ENCODE measurements at places on chromosomes 5 and 9.
A peak's percentile ranks its signal among the peaks of the same experiment; 100 is the strongest.

DNA sequence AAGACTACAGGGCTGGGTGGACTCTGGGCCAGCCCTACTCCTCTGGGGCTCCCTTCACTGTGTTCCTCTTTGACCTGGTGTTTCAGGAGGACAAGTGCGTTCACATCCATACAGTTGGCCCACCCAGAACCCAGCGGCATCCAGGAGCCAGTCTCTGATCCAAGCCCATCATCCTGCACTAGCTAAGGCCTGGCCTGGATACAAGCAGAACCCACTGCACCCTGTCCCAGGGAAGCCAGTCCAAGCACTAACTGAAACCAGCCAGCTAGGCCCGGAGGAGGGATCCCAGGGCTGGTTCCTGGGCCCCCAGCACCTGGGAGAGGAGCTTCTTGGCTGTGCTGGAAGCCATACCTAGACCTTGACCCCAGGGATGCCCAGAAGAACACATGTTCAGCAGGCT lies 4.1 kb upstream of the GBGT1 start:
- DNase-seq = no peak

GRCh38 chr9:123942542-123942941 lies 12.6 kb upstream of the DENND1A start:
- no peak for DNase-seq

DNA sequence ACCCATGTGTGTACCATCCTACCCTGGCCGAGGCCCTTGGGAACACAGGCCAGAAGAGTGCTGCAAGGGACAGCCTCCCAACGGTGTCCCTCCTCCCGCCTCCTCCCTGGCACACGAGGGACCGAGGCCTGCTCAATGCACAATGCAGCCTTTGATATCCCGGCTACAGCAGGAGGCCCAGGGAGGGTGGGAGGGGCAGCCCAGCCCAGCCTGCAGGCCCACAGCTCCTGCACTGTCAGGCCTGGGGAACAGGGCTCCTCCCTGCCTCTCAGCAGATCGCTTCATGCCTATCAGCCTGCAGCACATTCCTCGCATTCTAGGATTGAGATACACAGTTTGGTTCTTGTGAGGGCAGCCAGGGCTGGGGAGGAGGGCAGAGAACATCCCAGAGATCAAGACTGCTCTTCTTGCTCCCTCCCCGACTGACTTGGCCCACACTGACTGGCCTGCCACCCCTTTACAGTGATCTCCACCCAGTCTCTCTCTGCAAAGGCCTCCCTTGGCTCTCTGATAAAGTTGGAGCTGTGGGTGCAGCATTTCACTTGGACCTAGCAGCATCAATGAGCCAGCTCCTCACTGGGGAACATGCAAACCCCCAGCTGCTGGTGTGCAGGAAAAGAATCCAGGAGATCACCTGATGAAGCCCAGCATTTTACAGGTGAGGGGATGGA lies at the start of gene SH3TC2:
Gene SH3TC2 (minus strand): TSS at position 46 of the 671 bp plus-strand sequence. CDS start 40 bp downstream, at position 6.
- DNase-seq = peak; percentile 27

- DNase-seq = no peak
These were observed 142.2 kb downstream of the FGF10 start for GRCh38 chr5:44246986-44247385.

- no peak for DNase-seq
These were observed 1.5 kb downstream of the OMD start for GRCh38 chr9:92422611-92423338.

GRCh38 chr9:101674165-101674564 lies 64.3 kb downstream of the GRIN3A start:
- no peak for DNase-seq

GRCh38 chr5:1142886-1143669 lies 31.2 kb upstream of the SLC12A7 start:
- no peak for DNase-seq

GRCh38 chr5:9726931-9727330 lies 96.8 kb upstream of the TAS2R1 start:
- DNase-seq = no peak

- DNase-seq = no peak
These were observed 10.5 kb downstream of the CXCL14 start for GRCh38 chr5:135568246-135568645.

DNA sequence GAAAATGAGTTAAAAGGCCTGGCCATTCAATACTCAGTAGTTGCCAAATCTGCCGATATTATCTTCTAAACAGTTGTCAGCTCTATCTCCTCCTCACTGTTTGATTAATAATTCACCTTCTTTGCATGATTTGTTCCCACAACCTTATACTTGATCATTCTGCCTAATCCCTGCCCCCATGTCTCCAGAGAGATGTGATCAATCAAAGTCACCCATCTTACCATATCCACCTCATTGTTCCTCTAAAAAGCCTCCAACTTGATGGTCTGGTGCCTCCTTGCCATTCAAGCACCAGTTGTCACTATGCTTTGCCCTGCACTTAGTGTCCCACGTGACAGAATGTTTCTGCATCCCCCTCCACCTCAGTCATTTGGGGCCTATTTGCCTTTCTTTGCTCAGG lies 41.3 kb downstream of the KIAA1958 start:
- DNase-seq = no peak

GRCh38 chr5:78527054-78527859 lies 121.3 kb downstream of the LHFPL2 start:
- no peak for DNase-seq

DNA sequence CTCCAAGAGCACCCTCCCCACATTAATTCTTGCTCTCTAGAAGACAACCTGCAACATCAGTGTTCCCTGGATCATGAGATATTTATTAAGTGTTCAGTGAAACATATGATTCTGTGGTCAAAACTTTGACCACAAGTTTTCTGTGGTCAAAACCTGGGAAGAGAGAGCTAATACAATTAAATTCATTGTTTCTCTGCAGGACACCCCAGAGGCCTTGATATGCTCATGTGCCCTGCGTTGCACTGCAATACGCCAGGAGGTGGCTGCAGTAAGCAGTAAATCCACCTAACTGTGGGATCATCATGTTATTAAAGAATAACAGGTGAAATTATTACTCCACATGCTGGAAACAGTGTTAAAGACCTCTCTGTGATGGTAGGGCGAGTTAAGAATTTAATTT lies 109.3 kb upstream of the SPDL1 start:
- no peak for DNase-seq

GRCh38 chr5:129951039-129951438 lies 46.8 kb downstream of the CHSY3 start:
- no peak for DNase-seq

DNA sequence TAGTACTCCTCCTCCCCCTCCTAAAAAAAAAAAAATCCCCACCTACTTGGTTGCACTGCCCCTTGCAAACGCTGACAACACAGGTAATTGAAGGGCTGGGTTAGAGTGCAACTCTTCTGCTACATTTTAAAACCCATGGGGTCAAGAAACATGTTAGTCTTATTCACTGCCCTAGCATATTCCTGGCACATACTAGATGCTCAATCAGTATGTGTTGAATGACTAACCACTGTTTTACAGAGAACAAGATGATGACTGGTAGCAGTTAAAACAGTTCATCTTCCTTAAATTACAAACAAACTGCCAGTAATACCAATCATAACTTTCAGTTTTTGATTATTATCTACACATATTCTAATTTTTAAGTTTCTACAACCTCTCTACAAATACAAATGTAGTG lies 124.4 kb downstream of the NFIB start:
- DNase-seq = no peak

DNA sequence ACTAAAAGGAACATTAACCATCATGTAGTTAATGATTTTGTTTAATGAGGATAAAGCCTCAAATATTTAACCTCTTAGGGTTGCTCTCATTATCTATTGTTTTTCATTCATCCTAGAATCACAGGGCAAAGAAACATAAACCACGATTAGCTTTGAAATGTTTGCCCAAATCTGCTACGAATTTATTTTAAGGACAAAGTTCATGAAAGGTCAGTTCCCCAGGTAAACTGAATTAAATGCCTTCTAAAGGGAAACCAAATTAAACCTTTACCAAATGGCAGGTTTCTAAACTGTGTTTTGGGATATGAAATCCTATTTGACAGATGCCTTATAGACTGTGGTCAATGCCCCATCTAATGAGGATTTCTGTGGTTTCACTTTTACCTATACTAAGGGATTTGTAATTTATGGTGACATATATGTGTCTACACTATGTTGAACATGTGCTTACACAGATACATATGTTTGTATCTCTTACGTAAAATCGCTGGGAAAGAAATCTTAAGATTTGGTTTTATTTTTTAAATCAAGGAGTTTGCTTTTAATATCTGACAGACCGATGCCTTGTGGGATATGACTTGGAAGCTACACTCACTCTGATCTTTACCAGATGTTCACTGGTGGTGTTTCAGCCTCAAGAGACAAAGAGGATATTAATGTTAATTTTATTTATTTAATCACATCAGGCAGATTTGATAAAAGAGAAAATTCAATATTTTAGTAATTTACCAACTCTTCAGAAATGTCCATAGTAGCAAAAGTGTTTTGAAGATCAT lies 188.4 kb downstream of the GLIS3 start:
- no peak for DNase-seq

GRCh38 chr9:114014044-114014443 lies 64.1 kb downstream of the AMBP start:
- no peak for DNase-seq

- DNase-seq = no peak
These were observed 161.4 kb upstream of the DMRT1 start for GRCh38 chr9:680106-680505.

DNA sequence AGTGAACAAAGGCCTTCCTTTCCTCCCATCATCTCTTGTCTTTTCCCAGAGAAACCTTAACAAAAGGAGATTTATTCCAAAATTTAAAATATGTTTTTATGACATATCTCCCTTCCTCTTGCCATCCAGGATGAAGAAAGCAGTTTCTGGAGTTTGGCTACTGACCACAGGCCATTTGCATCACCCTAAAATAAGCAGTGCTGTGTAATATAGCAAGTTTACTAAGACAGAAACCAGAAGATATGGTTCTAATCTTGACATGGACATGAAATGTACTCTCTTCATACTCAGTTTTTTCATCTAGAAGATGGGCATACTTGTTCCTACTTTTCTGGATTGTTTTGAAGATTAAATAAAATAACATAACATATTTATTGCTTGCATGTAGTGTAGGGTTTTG lies 50.2 kb upstream of the ZFAND5 start:
- no peak for DNase-seq

- DNase-seq = peak; percentile 81
These were observed 25.0 kb upstream of the SPTLC1 start for GRCh38 chr9:92140074-92140753.

DNA sequence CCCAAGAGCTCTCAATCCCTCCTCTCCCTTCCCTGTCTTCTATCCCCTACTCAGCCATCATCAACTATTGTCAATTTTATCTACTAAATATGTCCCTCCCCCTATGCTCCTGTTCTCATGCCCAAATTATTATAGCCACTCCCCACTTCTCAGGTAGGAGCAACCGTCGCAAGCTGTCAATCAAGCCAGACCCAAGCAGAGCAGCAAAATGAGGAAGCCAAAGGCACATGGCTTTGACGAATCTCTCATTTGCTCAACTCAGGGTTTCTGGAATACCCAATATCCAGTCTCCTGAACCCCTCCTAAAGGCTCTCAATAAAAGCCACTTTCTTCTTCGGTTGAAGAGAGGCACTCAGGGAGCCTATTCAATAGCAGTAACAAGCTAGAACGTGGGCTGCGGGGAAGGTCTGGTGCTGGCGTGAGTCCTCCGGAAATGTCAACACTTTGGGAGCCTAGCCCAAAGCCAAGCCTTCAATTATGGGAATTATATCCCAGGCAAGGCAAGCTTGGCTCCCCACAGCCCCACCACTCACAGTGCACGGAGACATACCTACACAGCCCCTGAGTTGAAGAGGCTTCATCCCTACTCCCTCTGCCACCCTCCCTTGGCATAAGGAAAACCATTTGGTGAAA lies 47.7 kb downstream of the SIL1 start:
- DNase-seq = no peak

- DNase-seq = no peak
These were observed 114.4 kb downstream of the ROR2 start for GRCh38 chr9:91835632-91836031.

- DNase-seq = no peak
These were observed 136.0 kb downstream of the MVB12B start for GRCh38 chr9:126462617-126463016.

DNA sequence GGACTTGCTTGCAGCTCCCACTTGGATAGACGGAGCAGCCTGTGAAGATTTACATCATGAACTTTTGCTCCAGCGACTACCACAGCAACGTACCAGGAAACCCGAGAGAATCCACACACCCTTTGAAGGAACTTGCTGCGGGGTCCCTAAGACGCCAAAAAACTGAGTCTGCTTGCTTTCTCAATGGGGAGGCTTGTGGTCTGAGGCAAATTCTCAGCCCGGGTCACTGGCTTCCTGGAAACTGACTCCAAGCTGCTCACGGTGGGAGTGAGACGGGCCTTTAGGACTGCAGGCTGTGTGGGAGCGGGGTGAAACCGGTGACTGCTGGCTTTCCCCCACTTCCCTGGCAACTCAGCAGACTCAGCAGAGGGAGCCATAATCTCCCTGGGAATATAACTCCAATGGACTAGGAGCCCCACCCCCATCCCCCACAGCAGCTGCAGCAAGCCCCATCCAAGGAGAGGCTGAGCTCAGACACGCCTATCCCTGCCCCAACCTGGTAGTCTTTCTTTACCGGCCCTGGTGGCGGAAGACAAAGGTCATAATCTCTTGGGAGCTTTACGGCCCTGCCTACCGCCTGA lies 466.0 kb downstream of the CAAP1 start:
- DNase-seq = no peak

- no peak for DNase-seq
These were observed 81.6 kb upstream of the IFNK start for GRCh38 chr9:27442464-27442863.

GRCh38 chr9:127803507-127804352 lies 1.0 kb downstream of the FPGS start:
- DNase-seq = no peak

DNA sequence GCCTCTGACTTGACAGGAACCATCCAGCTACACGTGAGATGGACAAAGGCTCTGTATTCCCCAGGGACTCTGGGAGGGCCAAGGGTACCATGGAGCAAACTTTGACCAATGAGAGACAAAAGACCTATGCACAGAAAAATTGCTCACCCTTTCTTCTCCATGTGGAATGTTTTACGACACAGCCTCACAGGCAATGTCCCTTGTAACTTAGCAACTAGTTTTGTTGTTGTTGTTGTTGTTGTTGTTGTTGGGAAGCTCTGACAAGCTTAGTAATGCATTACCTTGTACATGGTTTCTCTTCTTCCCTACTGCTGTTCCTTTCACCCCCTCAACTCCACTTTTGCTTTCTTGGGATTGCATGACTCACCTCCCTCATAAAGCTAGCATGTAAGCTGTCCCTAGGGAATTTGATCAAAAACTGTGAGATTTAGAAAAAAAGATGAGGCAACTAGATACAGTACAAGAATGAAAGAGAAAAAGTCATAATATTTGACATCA lies 550.9 kb downstream of the RAB3C start:
- no peak for DNase-seq

DNA sequence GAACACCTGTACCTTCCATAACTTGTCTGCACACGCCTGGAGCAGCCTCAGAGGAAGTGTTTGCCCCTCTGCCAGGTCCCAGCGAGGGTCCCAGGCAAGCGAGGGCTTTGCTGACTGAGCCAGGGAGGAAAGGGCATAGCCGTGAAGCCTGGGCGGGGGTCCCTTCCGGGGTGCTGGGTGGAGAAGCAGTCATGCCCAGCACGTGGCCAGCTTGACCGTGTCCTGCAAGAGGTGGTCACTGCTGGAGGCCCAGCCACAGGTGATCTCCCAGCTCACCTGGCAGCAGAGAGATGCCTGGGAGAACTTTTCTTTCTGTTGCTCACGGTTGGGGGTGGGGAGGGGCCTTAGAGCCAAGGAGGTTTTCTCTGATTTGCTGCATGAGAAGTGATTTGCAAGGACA lies 195.3 kb downstream of the CACNA1B start:
- DNase-seq = peak; percentile 9

GRCh38 chr5:11322133-11322532 lies 561.1 kb upstream of the DAP start:
- no peak for DNase-seq

Measured in 8988T (cell line).